ENCODE measurements at places on chromosomes 13 and 19.

GRCh38 chr19:41426952-41427646 is at the start of gene B3GNT8:
B3GNT8 (minus strand) TSS chr19:41427374; CDS start chr19:41426778, 596 bp downstream.
- peak; percentile 17 for DNase-seq

DNA sequence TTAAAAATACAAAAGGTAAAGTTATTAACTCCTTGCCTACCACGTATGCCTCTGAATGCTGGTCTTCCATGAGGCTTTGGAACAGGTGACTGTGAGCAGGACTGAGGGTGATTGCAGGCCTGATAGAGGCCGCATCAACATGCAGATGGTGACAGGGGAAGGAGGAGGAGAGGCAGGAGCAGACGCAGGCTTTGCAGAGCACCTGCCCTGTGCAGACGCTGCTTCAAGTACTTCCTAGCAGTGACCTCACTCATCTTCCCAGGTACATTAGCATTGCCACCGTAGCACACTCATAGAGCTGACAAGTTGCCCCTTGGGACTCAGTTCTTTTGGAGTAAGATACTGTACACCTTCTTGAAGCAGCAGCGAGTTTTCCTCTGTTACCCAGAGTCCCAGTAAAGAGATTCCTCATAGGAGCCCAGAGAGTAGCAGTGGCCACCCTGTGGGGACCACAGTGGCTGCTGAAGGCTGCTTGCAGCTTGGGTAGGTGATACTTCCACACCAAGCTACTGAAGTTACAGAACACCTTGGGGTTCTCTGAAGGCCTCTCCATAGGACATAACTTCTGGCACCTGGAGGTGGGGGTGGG is 56.0 kb downstream of the ZNF536 start:
- no peak for DNase-seq

GRCh38 chr19:40464059-40465024 is 1.2 kb downstream of the BLVRB start:
- peak; percentile 45 for DNase-seq

DNA sequence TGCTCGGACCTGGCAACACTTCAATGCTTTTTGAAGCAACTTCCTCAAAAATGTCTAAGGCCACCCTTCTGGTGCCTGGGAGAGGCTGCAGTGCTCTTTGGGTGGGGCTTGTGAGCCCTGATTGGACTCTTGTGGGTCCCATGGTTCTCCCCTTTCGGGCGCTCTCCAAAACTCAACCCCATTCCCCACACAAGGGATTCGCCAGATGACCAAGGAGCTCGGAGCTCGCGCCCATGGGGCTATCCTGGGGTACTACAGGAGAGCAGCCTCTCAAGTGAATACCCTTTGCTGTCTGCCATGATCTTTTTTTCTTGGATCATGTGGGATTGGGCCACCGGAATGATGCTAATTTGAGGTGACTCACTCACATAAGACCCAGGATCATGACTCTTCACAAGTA is 29.7 kb upstream of the KL start:
- DNase-seq, result no peak

DNA sequence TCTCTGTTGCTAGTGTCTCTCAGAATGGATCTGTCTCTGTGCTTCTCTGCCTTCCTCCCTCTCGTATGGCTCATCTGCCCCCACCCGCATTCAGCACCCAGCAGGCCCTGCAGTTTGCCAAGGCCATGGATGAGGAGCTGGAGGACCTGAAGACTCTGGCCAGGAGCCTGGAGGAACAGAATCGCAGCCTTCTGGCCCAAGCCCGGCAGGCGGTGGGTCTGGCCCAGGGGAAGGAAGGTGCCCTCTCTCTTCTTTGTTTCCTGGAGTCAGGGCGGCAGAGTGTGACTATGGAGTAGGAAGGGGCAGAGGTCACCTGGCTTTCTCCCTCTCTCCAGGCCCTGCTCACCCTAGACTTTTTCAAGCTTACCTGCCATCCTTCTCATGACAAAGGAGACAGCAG is 10.9 kb downstream of the KASH5 start:
- DNase-seq, result no peak

- DNase-seq, result no peak
These were observed 51.3 kb upstream of the ZNF536 start for GRCh38 chr19:30320916-30321315.

DNA sequence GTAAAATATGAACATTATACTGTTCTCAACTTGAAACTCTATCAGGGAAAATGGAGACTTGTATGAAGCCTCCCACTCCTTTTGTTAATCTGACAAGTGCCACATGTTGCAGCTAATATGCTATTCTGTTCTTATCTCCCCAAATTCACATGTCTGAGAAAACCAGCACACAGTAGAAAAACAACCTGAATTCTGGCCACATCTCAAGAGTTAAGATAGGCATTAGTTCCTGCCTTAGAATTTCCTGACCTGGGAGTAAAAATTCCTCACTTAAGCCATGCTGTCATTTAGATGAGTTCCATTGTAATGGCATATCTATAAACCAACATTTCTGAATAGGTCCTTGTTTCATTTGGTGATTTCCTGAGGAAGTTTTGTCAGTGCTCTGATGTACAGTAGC is 1098.5 kb downstream of the EFNB2 start:
- no peak for DNase-seq

DNA sequence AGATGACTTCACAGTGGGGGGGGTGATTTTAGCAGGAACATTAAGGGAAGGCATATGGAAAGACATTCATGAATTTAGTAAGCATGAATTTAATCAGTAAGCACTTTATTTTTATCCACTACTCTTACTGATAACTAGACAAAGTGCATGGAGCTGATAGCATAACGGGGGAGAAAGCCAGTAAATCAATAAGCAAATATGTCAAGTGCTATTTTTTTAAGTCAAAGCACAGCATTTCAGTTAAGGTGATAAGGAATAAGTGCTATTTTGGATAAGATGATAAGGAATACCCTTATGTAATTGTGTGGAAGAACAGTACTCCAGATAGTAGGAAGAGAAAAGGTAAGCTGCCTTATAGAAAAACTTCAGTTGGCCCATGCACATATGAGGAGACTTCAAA is 19.4 kb downstream of the UFM1 start:
- DNase-seq, result no peak

DNA sequence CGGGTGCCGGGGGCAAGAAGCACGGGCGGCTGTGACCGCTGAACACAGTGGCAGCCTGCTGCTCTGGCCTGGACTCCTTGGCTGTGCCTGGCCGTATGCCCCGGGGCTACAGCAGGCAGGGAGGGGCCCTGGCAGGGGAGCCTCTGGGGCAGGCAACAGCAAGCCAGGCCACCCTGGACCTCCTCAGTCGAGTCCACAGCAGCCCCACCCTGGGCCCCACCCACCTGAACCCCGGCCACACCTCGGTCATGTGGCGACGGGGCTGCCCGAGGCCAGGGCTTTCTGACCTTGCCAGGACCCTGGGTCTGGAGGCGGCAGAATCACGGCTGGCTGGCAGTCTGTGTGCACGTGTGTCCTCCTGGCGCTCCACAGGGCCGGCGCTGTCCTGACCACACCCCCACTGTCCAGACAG is 8.7 kb downstream of the CILP2 start:
- DNase-seq, result no peak

- DNase-seq, result no peak
These were observed 1033.6 kb downstream of the SLITRK5 start for GRCh38 chr13:88704600-88705275.

DNA sequence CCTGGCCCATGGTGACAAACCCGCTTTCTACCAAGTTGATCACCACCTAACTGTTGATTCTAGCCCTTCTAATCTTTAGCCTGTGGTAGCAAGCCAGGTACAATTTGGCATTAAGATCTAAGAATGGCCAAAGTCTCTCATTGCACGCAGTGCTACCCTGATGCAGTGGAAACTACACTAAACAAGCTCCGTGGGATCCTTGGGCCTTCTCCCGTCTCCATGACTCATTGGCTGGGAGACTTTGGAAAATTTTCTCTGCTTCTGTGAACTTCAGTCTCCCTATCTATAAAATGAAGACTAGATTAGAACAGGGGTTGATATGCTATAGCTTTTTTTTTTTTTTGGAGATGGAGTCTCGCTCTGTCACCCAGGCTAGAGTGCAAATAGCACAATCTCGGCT is 223.0 kb downstream of the TSHZ3 start:
- no peak for DNase-seq

- no peak for DNase-seq
These were observed 60.3 kb upstream of the RNF113B start for GRCh38 chr13:98237331-98237730.

- no peak for DNase-seq
These were observed at the start of gene PLIN4 for GRCh38 chr19:4518345-4519171. PLIN4 (minus strand) TSS chr19:4518486; CDS start chr19:4518272, 214 bp downstream.

- DNase-seq, result no peak
These were observed 73.0 kb downstream of the MAP4K1 start for GRCh38 chr19:38544569-38545315.

DNA sequence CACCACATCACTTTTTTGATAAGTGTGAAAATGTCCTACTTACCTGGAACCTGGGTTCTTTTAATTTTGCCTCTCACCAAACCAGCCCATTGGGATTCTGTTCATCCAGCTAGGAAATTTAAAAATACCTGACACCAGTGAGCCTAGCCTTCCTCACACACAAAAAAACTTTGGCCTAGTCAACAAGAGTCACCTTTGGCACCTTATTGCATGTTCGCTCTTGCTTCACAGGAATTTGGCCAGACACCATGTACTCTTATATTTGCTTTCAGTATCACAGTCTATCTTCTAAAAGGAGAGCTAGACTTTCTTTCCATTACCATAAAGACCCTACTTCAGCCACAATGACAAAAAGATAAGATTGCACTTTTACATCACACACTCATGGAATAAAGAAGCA is 65.8 kb downstream of the ZNF257 start:
- DNase-seq, result no peak

DNA sequence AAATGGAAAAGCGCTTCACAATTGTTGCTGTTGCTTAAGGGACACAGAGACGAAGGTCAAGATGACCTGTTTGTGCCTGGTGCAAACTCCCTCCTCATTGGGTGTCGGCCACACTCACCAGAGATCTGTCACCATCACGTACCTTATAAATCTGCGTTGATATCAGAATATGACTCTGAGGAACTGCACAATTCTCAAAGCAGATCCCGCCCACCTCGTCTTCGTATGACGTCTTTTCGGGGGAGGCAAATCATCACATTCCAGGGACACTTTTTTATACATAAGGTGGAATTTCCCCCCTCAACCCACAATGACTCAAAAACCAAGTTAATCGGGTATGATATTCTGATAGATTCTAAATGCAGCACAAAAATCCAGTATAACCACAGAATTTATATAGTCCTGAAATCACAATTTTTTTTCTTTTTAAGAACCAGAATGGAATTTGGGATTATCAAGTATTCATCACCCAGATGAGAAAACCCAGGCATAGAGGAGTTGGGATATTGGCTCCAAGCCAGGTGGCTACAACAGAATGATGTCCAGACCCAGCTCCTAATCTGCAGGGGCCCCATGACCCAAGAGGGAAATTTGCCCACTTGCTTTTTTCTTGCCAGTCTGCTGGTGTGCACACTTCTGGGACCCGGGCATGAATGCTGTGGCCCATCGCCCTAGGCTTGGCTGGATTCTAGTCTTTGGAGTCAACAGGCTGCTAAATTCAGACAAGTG is 50.6 kb upstream of the MTIF3 start:
- DNase-seq, result no peak

DNA sequence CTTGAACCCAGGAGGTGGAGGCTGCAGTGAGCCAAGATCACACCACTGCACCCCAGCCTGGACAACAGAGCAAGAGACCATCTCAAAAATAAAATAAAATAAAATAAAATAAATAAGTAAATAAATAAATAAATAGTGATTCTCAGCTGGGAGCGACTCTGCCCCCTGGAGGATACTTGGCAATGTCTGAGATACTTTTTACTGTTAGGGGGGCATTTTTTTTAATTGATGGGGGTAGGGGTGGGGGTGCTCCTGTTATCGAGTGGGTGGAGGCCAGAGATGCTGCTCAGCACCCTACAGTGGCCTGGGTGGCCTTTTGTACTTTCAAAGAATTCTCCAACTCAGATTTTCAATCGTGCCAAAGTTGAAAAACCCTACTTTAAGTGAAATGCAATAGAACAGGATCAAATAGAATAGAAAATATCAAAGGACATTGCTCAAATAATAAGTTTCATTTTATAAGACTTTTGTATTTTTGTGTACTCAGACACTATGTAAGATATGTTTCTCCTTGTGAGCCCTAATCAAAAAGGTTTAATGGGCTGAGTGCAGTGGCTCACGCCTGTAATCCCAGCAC is 7.1 kb upstream of the CLPP start:
- DNase-seq, result no peak

DNA sequence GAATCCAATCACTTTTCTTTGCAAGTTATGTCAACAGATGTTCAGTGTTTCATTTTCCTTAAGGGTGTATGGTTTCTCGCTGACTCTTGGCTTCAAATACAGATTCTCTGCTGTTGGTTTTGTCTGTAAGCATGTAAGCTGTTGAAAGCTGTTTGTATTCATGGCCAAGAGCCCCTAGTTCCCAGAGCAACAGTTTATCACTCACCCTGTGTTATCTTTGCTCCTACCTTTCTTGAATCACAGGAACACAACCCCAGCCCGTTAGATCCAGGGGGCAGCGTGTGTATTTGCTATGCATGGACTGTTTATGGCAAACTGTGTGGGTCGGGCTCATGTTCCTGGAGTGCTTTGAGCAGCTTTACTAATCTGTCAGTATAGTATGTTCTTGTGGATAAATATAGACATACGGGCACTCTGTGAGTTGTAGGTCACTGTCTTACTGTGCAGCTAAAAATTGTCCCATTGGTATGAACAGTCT is 28.9 kb downstream of the FRY start:
- no peak for DNase-seq

DNA sequence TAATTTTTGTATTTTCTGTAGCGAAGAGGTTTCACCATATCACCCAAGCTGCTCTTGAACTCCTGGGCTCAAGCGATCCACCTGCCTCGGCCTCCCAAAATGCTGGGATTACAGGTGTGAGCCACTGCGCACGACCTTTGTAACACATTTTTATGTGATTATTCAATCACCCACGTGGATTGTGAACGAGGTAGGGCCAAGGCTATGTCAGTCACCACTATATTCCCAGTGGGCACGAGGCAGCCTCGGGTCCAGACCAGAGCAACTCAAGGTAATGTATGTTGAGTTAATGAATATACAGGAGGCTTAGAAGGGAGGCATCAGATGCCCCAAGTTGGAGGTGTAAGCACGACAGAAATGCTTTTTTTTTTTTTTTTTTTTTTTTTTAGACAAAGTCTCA is 8.9 kb downstream of the PTGIR start:
- DNase-seq, result no peak

DNA sequence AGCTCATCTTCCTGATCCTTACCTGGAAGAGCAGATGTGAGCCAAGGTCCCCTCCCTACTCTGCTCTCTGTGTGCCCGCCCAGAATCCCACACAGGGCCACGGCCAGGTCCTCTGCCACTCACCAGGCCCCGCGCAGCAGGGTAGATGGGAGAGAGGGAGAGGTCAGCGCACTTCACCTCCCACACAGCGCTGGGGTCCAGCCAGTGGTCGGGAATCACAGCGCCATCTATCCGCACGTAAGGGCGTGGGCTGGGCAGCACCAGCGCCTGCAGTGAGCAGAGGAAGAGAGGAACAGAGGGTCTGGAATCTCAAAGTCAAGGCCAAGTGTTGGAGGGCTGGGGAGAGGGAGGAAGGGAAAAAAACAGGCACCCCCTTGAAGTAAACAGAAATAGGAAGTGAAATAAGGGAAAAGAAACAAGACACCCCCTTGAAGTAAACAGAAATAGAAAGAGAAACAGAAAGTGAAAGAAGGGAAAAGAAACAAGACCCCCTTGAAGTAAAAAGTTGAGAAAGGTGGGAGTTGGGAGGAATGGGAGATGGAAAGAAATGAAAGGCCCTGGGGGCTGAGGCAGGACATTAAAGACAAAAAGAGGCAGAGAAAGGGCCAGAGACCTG is 7.0 kb upstream of the PLA2G4C start:
- no peak for DNase-seq

GRCh38 chr13:104983601-104984000 is 1551.9 kb downstream of the EFNB2 start:
- DNase-seq, result no peak
